ENCODE measurements at places on chromosomes 3 and 15. TPM values are rescaled to one million over a fixed set of nuclear protein-coding genes. Genes with fewer than 3 reads are reported as not detected.

- H3K27ac ChIP-seq, result no peak overlapping the region
- no peak for DNase-seq
- H3K27me3 ChIP-seq, result no peaks in the 10 kb centered on the region
- no peak overlapping the region for H3K4me3 ChIP-seq
- H3K36me3 ChIP-seq, result no peaks in the 10 kb centered on the region
These were observed 48.2 kb downstream of the WWTR1 start for GRCh38 chr3:149609595-149609994.

The CYP1A2 gene
- polyA plus RNA-seq, result not detected

GRCh38 chr3:183160616-183161015 lies 1.9 kb downstream of the LAMP3 start:
- H3K4me1 ChIP-seq, result peaks cover 7% of the 10 kb centered on the region
- DNase-seq, result no peak
- H3K36me3 ChIP-seq, result no peaks in the 10 kb centered on the region
- no peaks in the 10 kb centered on the region for H3K27me3 ChIP-seq

The COL8A1 gene
- not detected for polyA plus RNA-seq

DNA sequence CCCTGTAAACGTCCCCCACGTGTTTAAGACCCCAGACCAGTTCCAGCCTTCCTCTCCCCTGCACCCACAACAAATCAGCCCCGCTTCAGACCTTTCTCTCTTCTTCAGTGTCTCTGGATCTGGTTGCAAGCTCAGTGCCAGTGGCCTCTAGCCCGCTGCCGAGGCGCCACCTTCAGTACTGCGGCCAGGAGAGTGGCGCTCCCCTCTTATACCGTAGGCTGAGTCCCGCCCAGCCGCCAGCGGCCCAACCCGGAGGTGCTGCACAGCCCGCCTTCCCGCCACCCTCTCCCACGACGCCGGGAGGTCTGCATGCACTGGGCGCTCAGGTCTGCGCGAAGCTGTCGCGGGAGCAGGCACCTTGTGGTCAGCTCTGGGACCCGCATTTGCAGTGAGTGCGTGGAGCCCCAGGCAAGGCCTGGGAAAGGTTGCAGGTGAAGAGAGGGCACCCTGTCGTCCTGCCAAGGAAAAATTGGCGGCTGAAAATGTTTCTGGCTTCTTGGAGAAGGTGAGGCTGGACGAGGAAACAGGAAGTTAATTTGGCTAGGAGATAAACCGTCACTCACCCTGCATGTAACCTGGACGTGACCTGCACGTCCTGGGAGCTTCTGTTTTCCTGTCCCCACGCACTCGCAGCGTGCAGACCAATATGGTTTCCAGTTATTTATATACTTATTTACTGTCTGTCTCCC lies at the start of gene C2CD4B:
Gene C2CD4B, minus strand, starts transcription at position 182 of the 689 bp plus-strand sequence. CDS start 301 bp downstream, outside the sequence.
- H3K36me3 ChIP-seq, result no peaks in the 10 kb centered on the region
- H3K27me3 ChIP-seq, result peaks cover 18% of the 10 kb centered on the region
- H3K4me1 ChIP-seq, result peaks cover 4% of the 10 kb centered on the region
- H3K4me3 ChIP-seq, result no peak within 1 kb of the TSS
- no peak for DNase-seq

DNA sequence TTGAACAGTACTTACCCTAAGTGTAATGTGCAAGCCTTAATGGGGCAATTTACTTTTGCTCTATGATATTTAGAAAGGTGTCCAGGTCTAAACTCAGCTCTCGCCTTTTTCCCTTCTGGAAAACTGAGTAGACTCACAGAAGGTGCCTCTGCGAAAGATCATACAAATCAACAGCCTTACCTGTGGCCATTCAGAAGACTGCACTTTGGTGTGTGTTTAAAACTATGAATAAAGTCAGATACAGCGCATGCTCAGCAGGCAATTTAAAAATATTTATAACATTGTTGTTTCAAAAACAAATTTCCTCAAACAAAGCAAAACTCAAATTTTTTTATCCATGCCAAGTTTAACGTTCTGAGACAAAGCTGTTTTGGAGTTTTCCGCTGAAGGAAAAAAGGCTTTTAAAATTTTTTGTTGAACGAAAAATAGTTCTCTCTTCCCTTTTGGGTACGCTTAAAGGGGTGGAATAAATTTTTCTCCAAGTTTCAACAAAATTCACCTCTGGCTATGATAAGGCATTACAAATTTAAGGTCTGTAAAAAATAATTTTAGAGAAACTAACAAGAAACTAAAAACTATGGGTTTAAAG lies 156.3 kb downstream of the TIGIT start:
- no peak overlapping the region for H3K27ac ChIP-seq
- H3K4me1 ChIP-seq, result peaks cover 12% of the 10 kb centered on the region
- no peak overlapping the region for H3K4me3 ChIP-seq

- H3K27ac ChIP-seq, result no peak overlapping the region
- no peak overlapping the region for H3K4me3 ChIP-seq
- DNase-seq, result no peak
- H3K27me3 ChIP-seq, result no peaks in the 10 kb centered on the region
These were observed 74.8 kb upstream of the GATA2 start for GRCh38 chr3:128567705-128568356.

- H3K4me3 ChIP-seq, result no peak overlapping the region
- no peak overlapping the region for H3K27ac ChIP-seq
- no peaks in the 10 kb centered on the region for H3K27me3 ChIP-seq
- H3K36me3 ChIP-seq, result no peaks in the 10 kb centered on the region
These were observed 1.9 kb downstream of the LEO1 start for GRCh38 chr15:51969728-51970127.

DNA sequence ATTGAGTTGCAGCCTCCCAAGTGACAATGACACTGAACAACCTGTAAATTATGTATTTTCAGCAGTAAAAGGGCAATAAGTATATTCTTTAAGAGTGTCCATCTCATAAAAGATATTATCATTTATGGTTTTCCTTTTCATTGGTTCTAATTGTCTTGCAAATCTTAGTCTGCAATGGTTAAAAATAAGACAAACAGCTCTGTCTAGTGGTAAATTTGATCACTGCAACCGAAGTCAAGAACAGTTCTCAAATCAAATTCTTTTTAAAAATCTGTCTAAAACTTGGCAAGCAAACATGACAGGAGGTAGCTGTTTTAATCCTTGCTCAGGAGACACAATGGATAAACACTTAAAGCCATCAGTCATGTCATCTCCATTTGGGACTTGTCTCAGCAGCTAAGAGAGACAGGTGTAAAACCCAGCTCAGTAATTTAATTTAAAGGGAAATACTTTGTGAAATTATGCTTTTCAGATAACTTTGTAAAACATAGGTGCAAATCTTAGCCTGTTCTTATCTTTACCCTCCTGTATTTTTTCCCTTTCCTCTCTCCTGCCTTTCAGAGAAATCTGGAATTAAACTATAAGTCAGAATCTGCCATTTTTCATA lies 150.3 kb upstream of the ARHGEF26 start:
- H3K4me1 ChIP-seq, result no peaks in the 10 kb centered on the region
- no peaks in the 10 kb centered on the region for H3K36me3 ChIP-seq
- no peaks in the 10 kb centered on the region for H3K27me3 ChIP-seq
- no peak overlapping the region for H3K4me3 ChIP-seq
- no peak for DNase-seq

DNA sequence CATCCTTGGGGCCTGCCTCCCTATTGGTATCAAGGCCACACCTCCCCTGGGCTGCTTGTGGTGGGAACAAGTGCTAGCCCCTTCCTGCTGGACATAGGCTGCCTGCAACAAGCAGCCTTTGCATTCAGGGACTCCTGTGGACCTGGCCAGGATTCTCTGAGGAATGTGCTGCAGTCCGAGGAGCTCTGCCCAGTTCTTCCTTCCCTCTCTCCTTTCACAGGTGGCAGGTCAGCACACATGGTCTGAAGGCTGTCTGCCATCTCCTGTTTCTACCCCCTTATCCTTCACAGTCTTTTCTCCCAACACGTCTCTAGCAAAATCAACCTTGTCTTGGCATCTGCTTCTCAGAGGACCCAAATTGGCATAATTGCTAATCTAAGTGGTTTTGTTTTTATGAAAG lies 97.0 kb upstream of the LIPC start:
- H3K27ac ChIP-seq, result no peak overlapping the region
- H3K36me3 ChIP-seq, result no peaks in the 10 kb centered on the region
- H3K4me3 ChIP-seq, result no peak overlapping the region
- H3K27me3 ChIP-seq, result no peaks in the 10 kb centered on the region
- peaks cover 23% of the 10 kb centered on the region for H3K4me1 ChIP-seq

GRCh38 chr3:194019398-194020165 lies 116.4 kb upstream of the HES1 start:
- H3K4me3 ChIP-seq, result no peak overlapping the region
- H3K27ac ChIP-seq, result no peak overlapping the region
- no peaks in the 10 kb centered on the region for H3K4me1 ChIP-seq
- no peaks in the 10 kb centered on the region for H3K27me3 ChIP-seq
- DNase-seq, result no peak

The P2RY14 gene
- polyA plus RNA-seq, result 0.36 TPM

The TMEM45A gene
- not detected for polyA plus RNA-seq

GRCh38 chr3:155252535-155252934 lies 40.9 kb downstream of the STRIT1 start:
- no peak overlapping the region for H3K27ac ChIP-seq
- H3K27me3 ChIP-seq, result no peaks in the 10 kb centered on the region
- H3K4me1 ChIP-seq, result no peaks in the 10 kb centered on the region
- H3K36me3 ChIP-seq, result no peaks in the 10 kb centered on the region

DNA sequence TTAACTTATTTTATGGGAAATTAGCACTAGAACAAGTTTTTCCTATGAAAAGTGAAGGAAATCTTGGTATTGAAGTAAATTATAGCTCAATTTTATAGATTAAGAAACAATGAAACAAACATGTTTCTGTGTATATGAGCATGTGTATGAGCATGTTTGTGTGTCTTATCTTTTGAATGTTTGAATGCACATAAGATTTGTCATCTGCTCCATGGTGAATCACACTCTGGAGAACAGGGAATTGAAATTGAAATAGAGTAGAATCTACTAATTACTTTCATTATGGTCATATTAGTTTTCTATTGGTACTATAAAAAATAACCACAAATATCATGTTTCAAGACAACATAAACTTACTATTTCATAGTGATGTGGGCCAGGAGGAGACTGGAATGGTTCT lies 646.6 kb downstream of the OTOL1 start:
- no peaks in the 10 kb centered on the region for H3K36me3 ChIP-seq
- no peaks in the 10 kb centered on the region for H3K27me3 ChIP-seq
- no peak overlapping the region for H3K27ac ChIP-seq
- H3K4me1 ChIP-seq, result no peaks in the 10 kb centered on the region
- no peak overlapping the region for H3K4me3 ChIP-seq

DNA sequence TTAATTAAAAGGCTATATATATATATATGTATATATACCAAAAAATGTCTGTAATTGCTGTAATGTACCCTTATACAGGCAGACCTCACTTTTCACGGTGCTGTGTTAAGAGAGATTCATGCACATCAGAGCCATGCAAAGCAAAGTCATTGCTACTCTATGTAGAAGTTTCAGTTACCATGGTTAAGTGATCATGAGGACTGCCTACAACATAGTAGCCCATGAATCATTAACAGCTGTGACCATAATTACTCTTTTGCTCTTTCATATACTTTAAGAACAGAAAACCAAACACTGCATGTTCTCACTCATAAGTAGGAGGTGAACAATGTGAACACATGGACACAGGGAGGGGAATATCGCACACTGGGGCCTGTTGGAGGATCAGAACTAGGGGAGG lies 225.3 kb upstream of the EPHA3 start:
- no peak for DNase-seq
- H3K4me1 ChIP-seq, result no peaks in the 10 kb centered on the region
- no peaks in the 10 kb centered on the region for H3K27me3 ChIP-seq
- H3K4me3 ChIP-seq, result no peak overlapping the region

DNA sequence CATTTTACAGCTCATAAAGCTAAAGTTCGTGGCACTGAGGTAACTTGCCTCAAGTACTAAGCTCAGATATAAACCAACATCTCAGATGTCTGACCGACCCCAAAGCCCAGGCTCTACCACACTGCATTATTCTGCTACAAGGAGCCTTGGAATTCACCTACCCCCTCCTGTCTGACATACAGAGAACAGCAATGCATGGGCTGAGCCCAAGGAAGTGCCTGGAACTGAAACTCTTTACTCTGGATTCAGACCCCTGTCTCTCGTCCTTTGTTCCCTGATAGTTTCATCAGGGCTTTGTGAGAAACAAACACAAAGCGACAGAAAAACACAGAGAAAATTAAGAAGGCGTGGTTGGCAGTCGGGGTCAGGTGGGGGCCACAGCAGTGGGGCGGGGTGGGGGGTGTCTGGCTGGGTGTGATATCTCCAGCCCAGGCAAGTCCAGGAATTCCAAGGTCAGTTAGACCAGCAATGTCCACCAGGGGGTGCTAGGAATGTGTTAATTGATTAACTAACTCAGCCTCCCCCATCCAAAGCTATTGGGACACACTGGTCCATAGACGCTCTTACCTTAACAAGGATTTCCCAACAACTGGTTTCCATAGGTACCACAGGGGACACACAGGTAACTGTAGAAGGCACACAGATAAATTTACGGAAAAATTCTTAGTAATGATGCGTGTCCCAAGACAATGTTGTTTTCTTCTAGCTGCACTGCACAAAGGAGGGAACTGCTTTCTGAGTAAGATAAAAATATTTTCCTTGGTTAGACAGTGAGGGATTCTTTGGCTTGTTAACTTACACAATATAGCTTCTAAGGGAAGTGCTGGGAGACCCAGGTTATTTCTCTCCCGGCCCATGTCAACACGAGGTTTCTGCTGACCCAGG lies 18.8 kb upstream of the SSUH2 start:
- H3K27me3 ChIP-seq, result no peaks in the 10 kb centered on the region
- no peaks in the 10 kb centered on the region for H3K4me1 ChIP-seq
- no peak overlapping the region for H3K27ac ChIP-seq
- no peak overlapping the region for H3K4me3 ChIP-seq

GRCh38 chr15:100284701-100285100 lies 57.1 kb downstream of the ADAMTS17 start:
- no peak overlapping the region for H3K27ac ChIP-seq
- no peaks in the 10 kb centered on the region for H3K27me3 ChIP-seq
- DNase-seq, result no peak
- no peaks in the 10 kb centered on the region for H3K4me1 ChIP-seq

The HIGD2B gene
- polyA plus RNA-seq, result not detected

The TMCO5A gene
- polyA plus RNA-seq, result not detected

The HES1 gene
- 0.50 TPM for polyA plus RNA-seq

- no peak overlapping the region for H3K4me3 ChIP-seq
- no peak for DNase-seq
- no peaks in the 10 kb centered on the region for H3K4me1 ChIP-seq
- no peak overlapping the region for H3K27ac ChIP-seq
- H3K27me3 ChIP-seq, result peaks cover 4% of the 10 kb centered on the region
- no peaks in the 10 kb centered on the region for H3K36me3 ChIP-seq
These were observed 542 bp downstream of the PLOD2 start for GRCh38 chr3:146160321-146160963.

- no peak overlapping the region for H3K27ac ChIP-seq
- no peaks in the 10 kb centered on the region for H3K27me3 ChIP-seq
- H3K4me1 ChIP-seq, result no peaks in the 10 kb centered on the region
These were observed 132.8 kb upstream of the ZPLD1 start for GRCh38 chr3:102302020-102302419.

The FOXL2NB gene
- polyA plus RNA-seq, result 0.04 TPM

The BMF gene
- 0.55 TPM for polyA plus RNA-seq

The CD86 gene
- polyA plus RNA-seq, result 1.8 TPM

The SI gene
- polyA plus RNA-seq, result not detected

Measured in CD4-positive, alpha-beta memory T cell (primary cell).